T-helper 17 cell (primary cell): ENCODE measurements at places on chromosomes 3 and 15.

DNA sequence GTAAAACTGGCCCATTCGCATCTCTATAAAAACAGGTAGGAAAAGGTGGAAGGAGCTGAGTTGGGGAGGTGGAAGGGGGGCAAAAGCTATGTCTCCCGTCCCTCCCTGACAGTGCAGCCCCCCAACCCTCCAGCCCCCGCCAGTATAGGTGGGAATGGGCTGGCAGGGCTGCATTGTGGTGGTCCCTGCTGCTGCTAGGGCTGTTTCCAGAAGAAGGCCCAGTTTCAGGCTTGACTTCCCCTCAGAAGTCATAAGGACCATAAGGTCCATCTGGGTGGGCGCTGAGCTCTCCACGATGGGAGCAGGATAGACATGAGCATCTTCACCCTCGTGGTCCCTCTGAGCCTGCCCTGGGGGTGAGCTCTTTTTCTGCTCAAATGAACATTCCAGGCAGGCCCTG is 44.2 kb downstream of the APBA2 start:
- no peak for DNase-seq

DNA sequence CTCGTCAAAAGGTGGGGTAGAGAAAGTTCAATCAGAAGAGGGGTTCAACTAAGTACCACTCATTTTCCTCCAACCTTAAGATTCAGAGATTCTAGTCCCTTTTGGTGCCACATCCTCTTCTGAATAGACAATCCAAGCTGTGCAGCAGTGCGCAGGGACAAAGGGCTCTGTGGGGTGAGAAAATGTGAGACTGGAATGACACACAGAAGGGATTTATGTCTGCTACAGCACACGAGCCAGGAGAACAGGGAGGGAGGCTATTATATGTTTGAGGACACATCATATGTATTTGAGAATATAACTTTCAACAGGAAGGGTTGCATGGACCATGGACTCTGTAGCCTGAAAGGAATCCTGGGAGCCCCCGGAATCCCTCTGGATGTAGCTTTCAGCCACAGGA is 33.0 kb downstream of the LSM3 start:
- DNase-seq = no peak

- no peak for DNase-seq
Observed at GRCh38 chr15:68821841-68822381, 1.2 kb upstream of the ANP32A start.

DNA sequence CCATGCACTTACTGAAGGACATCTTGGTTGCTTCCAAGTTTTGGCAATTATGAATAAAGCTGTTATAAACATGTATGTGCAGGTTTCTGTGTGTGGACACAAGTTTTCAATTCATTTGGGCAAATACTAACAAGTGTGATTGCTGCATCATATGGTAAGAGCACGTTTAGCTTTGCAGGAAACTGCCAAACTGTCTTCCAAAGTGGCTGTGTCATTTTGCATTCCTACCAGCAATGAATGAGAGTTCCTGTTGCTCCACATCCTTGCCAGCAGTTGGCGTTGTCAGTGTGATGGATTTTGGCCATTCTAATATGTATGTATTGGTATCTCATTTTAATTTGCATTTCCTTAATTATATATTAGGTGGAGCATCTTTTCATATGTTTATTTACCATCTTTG is 280.1 kb downstream of the SV2B start:
- DNase-seq = no peak

GRCh38 chr15:99114511-99115299 is 9.8 kb downstream of the SYNM start:
- no peak for DNase-seq

DNA sequence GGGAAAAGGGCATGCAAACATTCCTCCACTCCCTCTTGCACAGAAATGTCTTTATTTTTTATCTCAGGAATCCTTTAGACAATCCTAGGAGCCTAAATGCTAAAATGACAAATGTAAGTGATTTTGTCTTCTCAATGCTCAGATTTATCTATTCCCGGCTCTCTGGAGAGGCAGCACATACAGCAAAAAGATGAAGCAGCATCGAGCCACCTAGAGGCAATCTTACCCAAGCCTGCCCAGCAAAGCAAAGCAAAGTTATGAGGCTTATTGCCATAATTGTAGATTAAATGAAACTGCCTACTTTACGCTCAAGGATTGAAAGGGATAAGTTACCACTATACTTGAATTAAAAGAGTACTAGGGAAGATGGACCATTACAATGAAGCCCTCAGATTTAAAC is 750.4 kb upstream of the NR2F2 start:
- no peak for DNase-seq

DNA sequence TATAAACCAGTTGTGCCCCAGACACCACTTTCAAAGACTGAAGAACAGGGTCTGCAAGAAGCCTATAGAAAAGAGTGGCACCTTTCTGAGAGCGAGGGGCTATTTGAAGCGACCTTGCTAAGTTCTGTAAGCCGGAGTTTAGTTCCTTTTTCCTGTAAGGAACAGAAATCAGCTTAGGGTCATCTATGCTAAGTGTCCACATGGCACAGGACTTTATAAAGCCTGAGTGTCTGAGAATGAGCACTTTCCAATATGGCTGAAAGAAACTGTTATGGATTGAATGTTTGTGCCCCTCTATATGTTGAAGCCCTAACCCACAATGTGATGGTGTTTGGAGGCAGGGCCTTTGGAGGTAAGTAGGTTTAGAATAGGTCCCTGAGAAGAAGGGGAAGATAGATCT is 4.0 kb upstream of the A4GNT start:
- DNase-seq = no peak

- DNase-seq = no peak
Observed at GRCh38 chr15:101168898-101169494, 82.9 kb downstream of the CHSY1 start.

DNA sequence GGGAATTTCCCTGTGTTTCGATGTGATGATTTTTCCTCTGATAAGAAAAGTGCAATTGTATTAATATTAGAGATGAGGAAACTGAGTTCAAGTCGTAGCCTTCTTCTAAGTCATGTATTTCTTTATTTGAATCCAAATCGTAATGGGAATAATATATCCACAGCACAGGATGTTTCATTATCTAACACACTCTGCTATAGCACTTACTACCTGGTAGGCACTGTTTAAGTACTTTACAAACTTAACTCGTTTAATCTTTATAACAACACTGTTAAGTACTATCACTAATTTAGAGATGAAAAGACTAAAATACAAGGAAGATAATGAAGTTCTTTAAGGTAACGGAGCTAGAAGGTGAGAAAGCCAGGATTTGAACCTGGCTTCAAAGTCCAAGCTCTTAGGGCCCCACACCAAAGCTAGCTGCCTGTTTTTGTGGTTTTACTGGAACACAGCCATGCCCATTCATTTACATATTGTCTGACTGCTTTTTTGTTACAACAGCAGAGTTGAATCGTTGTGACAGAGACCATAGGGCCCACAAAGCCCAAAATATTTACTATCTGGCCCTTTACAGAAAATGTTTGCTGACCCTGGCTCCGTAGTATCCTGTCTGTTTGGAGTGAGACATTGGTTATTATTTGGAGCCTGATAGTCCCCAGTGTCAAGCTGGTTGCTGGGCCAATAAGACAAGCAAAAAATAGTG is 9.6 kb upstream of the ATP13A3 start:
- no peak for DNase-seq

DNA sequence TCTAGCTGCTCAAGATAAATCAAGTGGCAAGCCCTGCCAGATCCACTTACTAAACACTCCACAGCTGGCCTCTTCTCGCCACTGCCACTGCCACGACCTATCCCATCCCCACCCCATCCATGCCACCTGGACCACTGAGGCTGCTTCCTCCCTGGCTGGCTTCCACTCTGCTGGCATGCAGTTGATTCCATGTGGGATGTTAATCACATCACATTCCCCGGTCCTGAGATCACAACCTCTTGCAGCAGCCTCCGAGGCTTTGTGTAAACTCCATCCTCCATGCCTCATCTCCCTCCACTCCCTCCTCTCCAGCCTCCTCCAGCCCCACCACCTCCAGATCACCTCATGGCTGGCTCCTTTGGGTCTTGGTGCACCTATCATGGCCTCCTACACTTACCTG is 7.7 kb downstream of the NCKIPSD start:
- no peak for DNase-seq

DNA sequence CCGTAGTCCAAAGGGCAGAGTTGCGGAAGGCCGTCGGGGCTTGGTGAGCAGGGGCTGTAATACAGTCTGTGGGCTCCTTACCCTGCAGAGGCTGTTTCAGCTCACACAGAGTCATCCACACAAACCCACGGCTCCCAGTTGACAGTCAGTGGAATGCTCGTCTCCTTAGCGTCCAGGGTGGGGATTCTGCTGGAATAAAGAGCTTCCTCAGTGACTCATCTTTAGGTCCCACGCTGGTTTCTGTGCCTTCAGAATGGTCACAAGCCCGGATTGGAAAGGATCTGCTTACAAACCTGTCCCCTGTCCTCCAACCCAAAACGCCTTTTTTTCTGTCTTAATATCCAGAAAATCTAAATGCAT is 201.3 kb upstream of the TPM1 start:
- DNase-seq = no peak

DNA sequence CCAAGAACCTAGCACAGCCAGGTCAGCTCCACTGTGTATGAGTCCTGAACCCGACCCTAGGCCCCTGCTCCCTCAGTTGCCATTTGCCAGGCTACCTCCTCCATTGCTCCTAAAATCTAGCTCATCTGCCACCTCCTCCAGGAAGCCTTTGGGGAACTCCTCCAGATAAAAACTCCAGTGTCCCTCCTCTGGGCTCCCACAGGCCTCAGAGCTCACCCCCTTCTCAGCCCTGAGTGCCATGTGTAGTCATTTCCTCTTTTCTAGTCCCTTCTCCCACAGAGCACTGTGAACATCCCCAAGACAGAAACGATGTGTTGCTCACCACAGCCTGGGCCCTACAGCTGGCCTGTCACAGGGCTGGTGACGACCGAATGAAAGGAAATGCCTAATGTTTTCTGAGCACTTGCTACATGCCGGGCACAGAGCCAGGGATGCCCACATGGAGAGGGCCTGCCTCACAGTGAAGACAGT is 61.0 kb downstream of the IQSEC1 start:
- DNase-seq = peak; percentile 28

GRCh38 chr3:103786296-103786695 is 1351.5 kb downstream of the ZPLD1 start:
- no peak for DNase-seq

DNA sequence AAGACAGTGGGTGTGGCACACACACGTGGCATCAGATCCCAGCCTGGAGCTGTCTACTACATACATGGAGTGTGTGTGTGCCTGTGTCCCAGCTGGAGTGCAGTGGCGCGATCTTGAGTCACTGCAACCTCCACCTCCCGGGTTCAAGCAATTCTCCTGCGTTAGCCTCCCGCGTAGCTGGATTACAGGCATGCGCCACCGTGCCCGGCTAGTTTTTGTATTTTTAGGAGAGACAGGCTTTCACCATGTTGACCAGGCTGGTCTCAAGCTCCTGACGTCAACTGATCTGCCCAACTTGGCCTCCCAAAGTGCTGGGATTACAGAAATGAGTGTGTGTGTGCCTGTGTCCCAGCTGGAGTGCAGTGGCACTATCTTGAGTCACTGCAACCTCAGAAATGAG is 108.8 kb downstream of the IL12A start:
- no peak for DNase-seq

DNA sequence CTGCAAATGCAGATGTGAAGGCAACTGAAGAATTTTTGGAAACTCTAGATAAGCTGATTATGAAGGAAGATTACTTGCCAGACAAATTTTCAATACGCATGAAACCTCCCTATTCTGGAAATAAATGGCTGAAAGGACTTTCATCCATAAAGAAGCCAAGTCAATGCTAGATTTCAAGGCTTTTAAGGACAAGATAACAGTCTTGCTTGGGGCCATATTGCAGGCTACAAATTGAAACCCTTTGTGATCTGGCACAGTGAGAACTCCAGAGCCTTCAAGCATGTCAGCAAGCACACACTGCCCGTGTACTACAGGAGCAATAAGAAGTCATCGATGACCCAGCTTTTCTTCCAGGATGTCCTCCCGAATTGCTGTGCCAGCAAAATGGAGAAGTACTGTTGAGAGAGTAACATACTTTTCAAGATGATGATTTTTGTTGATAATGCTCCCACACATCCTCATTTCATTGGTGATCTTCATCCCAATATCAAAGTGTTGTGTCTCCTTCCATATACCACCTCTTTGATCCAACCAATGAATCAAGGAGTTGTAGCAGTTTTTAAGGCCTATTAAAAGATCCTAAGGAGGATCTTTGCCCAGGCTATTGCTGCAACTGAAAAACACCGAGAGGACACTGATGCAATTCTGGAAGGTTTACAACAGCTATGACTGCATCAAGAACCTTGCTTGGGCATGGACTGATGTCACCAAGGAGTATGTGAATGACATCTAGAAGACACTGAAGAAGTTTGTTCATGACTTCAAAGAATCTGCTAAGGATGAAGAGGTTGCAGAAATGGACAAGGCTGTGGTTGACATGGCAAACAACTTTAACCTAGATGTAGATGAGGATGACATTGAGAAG is 20.3 kb downstream of the CALML4 start:
- no peak for DNase-seq

GRCh38 chr3:65265942-65266590 is 578.3 kb upstream of the ADAMTS9 start:
- no peak for DNase-seq

DNA sequence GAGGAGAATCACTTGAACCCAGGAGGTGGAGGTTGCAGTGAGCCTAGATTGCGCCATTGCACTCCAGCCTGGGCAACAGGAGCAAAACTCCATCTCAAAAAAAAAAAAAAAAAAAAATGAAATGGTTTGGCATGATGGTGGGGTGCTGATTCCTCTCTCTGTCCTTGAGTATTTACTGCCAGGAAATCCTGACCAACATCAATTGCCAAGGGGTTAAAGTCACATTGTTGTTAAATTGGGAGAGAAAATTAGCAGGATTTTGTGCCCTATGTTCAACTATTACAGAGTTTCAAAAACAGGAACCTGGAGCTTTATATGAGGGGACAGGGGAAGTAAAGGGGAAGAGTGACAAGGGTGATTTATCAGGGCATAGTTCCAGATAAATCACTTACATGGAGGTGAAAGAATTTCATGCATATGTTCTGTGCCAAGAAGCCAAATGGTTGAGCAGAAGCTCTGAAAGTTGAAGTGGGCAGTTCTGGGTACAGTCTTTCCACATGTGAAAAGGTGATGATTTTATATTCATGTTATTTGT is 70.5 kb upstream of the TSEN2 start:
- DNase-seq = no peak

DNA sequence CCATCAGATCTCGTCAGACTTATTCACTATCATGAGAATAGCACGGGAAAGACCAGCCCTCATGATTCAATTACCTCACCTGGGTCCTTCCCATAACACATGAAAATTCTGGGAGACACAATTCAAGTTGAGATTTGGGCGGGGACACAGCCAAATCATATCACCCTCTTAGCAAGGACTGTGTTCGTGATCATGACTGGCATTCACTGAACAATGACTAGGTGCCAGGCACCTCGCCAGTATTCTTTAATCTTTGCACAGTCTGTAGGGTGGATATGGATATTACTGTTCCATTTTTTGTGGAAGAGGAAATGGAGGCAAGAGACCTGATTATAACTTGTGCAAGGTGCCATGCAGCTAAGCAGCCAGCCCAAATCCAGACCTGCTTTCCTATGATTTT is 77.5 kb downstream of the IGF1R start:
- DNase-seq = no peak

- no peak for DNase-seq
Observed at GRCh38 chr3:62103531-62103930, 269.8 kb downstream of the FEZF2 start.

- DNase-seq = no peak
Observed at GRCh38 chr15:61521953-61522352, 292.9 kb upstream of the RORA start.

GRCh38 chr15:99614749-99615288 is 49.0 kb downstream of the MEF2A start:
- no peak for DNase-seq

GRCh38 chr3:57434041-57434440 is 110.1 kb downstream of the DNAH12 start:
- no peak for DNase-seq

- DNase-seq = no peak
Observed at GRCh38 chr3:71358243-71358642, 225.3 kb downstream of the FOXP1 start.
